Lung (tissue), 17 donors: ENCODE measurements at places on chromosomes 5 and 9. TPM values are rescaled to one million over a fixed set of nuclear protein-coding genes. Genes with fewer than 3 reads are reported as not detected.

DNA sequence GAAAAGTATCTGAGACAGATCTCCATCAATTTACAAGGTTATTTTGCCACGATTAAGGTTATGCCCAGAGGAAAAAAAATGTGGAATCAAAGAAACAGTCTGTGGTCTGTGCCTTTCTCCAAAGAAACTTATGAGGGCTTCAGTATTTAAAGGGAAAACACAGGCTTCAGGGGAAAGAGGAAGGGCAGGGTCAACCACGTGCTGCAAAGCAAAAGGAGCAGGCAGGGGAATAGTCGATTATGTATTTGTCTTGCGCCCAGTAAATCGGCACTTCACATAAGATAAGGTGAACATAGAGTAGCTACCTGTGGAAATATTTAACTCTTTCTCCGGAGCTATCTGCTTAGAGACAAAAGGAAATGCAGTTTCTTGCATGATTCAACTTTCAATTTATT lies 343.7 kb downstream of the RAB3C start:
- no peak for DNase-seq

- no peak for DNase-seq
These were observed 144.0 kb upstream of the RPS23 start for GRCh38 chr5:82422001-82422740.

Gene PPP2CA
- total RNA-seq = 107 TPM

Gene NOTCH1
- total RNA-seq = 101 TPM

Gene SAP30L
- 28.5 TPM for total RNA-seq

- no peak for DNase-seq
These were observed 110.3 kb upstream of the IQGAP2 start for GRCh38 chr5:76292620-76293322.

DNA sequence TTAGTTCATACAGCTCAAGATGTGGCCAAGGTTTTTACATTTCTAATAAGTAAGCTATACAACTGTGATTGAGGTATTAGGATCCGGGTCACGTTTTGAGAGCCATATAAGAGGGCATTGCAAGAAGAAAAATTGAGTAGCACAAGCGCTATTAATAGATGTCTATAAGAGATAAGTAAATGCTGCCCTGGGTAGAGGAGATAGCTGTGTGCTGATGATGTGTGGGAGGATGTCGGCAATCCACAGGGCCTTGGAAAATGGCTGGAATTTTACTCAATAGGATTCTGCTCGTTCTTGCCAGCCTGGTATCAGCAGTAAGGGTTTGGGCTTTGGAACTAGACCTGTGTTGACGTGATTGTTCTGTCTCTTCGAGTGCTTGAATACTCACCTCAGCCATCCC lies 41.6 kb downstream of the CSF1R start:
- no peak for DNase-seq

- DNase-seq = no peak
These were observed 556.5 kb downstream of the GABRG2 start for GRCh38 chr5:162624110-162624509.

- no peak for DNase-seq
These were observed 48.0 kb upstream of the CEP78 start for GRCh38 chr9:78187763-78188484.

Gene GRXCR2
- not detected for total RNA-seq

- no peak for DNase-seq
These were observed 68.8 kb downstream of the ZNF354C start for GRCh38 chr5:179128976-179129375.

DNA sequence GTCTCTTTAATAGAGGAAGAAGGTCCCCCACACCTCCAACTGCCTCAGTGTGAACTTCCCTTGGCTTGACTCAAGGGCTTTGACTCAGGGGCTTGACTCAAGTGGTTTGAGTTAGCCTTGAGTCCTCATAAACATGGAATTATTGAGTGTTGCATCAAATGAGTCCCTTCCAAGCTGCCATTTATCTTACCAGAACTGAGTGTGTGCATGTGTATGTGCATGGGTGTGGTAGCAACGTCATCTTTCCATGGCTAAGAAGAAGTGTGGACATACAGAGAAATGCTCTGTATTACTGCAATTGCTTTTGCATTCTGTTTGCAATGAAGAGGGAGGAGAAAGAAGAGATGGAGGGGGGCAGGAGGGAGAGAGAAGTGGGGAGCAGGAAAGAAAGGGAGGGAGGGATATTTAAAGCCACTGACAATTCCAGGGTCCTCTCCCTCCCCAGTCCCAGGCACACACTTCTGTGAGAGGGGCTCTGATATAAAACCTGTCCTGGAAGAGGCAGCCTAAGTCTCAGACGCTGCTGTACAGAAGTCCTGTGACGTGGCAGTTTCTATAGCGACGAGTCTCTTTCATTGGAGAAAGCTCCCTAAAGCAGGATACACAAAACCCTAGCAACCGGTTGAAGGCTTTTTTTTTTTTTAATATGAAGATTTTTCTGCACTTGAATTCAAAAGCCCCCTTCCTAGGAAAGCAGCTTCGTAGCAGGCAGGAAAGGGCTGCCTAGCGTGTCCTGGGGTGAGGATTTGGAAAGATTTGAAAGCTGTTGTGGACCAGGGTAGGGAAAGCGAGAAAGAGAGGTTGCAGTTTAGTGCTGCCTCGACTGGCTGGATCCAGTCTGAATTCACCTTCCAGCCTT lies 93.3 kb upstream of the MAP1B start:
- peak; percentile 86 for DNase-seq

Gene PAPPA
- total RNA-seq = 4.6 TPM

DNA sequence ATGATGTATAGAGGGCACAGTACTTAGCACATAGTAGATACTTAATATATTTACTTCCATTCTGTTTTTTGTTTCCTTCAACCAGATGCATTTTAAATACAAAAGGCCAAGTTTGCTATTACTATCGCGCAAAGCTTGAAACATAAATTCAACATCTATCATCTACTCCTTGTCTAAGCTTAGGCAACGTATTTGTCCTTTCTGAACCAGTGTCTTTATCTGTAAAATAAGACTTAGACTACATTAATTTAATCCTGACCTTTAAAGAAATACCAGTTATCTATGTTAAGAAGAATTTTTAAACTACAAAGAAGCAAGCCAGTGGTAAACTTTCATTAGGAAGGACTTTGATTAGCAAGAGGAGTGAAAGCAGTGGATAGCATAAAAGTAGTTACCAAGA lies 173.0 kb downstream of the WDR70 start:
- DNase-seq = no peak

Gene SELENOP
- total RNA-seq = 756 TPM

DNA sequence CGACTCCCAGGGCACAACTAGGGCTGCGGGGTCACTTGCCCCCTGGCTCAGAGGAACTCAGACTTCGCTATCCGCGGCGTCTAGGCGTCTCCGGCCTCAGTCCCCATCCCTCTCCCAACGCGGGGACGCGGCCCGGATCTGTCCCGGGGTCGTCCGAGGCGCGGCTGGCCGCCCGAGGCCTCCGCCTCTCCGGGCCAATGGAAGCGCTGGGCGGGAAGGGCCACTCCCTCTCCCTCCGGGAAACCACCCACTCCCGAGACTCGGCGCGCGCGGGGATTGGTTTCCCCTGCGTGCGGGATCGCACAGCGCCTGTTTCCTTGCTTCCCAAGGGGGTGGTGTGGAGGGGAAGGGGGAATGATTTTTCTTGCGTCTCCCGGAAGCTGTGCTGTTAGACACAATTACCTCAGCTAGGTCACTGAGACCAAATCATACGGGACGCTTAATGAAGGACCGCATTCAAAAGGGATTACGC lies 38.3 kb downstream of the NR2F1 start:
- DNase-seq = peak; percentile 96

- peak; percentile 71 for DNase-seq
These were observed 90.2 kb downstream of the HACD4 start for GRCh38 chr9:20941174-20941690.

DNA sequence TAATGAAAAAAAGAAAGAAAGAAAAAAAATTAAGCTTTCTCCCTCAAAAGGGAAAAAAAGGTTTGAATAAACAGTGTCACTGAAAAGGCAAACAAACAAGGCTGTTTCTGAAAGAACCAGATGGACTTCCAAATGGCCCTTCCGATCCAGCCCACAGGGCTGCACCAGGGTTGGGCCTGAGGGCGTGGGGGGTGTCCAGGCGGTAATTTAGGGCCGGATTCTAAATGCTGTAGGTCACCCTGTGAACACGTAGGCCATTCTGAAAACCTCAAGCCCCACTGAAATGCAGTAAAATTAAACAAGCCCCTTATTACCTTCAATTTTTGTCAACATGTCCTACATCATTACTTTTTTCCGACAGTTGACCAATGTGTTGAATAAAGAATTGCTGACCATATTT lies 132.1 kb downstream of the HSD17B3 start:
- peak; percentile 83 for DNase-seq

GRCh38 chr5:154900066-154900465 lies 37.9 kb downstream of the GEMIN5 start:
- no peak for DNase-seq

GRCh38 chr9:131277910-131278701 lies 1.8 kb upstream of the FAM78A start:
- peak; percentile 88 for DNase-seq

DNA sequence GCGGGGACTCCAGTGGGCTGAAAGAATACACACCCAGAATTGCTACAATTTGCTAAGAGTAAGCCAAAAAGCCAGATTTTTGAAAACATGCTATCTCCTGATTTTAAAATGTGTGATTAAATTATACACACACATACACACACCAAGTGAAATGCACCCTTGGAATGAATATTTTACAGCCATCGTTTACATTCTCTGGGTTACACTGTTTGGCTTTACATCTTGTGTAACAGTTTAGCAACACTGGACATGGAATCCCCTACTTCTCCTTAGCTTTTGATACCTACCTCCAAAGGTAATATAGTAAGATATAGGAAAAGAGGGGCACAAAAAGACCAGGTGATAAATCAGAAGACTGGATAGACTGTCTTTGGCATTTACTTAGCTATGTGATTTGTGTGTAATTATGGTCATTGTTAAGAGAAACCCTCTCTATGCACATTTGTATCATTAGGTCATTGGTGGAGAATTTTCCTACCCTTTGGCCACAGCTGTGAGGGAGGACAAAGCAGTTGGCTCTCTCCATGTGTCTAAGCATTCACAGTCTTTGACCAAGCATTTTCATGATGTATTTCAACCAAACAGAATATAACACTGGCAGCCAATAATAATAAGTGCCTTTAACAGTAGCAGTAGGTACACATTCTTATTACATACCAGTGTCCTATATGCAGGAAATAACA lies 7.6 kb downstream of the SVEP1 start:
- no peak for DNase-seq

- no peak for DNase-seq
These were observed 164.3 kb downstream of the MTRR start for GRCh38 chr5:8033261-8033660.

- DNase-seq = no peak
These were observed 534 bp upstream of the SAPCD2 start for GRCh38 chr9:137070906-137071275.

- DNase-seq = peak; percentile 39
These were observed at the start of gene PCDHB15 for GRCh38 chr5:141245250-141245717. Gene PCDHB15 (plus strand): TSS chr5:141245395. CDS start chr5:141245579, 184 bp downstream.

Gene SLC9A3
- 3.8 TPM for total RNA-seq

Gene PCDHGA11
- 3.8 TPM for total RNA-seq

- DNase-seq = no peak
These were observed 21.7 kb downstream of the C9orf152 start for GRCh38 chr9:110186254-110186653.

GRCh38 chr5:7565559-7565958 lies 169.6 kb downstream of the ADCY2 start:
- no peak for DNase-seq

Gene ZDHHC11
- 31.3 TPM for total RNA-seq

Gene ZNF618
- total RNA-seq = 16.3 TPM

Gene SNX30
- total RNA-seq = 63.1 TPM

GRCh38 chr5:170648541-170648940 lies 135.0 kb upstream of the GABRP start:
- no peak for DNase-seq

Gene EMB
- 18.9 TPM for total RNA-seq

Gene DMGDH
- total RNA-seq = 2.6 TPM

DNA sequence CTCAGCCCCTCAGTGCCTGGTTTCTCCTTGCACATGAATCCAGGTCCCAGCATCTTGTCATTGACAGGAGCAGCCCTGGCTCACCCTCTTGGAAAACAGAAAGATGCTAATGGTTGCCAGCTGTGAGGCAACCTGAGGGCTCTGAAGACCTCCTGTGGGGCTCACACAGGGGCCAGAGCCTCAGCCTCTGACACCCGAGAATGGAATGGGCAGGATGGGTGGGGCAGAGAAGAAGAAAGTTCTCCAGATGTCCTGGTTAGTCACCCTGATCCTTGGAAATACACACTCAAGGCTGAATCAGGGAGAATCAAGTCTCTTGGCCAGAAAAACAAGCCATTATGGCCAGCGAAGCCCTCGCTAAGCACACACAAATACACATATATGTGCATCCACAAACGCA lies 32.3 kb upstream of the SPATA31E1 start:
- no peak for DNase-seq

- DNase-seq = no peak
These were observed 18.8 kb upstream of the CATSPER3 start for GRCh38 chr5:134948911-134949310.

GRCh38 chr5:135486131-135487036 lies 34.2 kb upstream of the TIFAB start:
- no peak for DNase-seq

DNA sequence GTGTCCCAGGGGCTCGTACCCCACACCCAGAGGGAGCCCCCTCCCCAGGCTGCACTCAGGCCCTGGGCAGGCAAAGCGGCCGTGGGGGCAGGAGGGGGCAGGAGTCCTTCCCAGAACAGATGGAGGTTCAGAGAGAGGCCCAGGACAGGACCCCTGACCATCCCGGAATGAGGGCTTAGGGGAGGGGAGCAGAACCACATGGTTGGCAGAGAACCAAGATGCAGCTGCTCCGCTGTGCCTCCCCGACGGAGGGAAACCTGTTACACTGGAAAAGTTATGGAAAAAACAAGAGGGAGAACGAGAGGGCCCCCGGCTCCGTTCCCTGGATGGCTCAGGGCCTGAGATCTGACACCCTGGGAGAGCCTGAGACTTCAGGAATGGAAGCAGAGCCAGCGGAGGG lies 22.7 kb downstream of the SLC12A7 start:
- DNase-seq = no peak

GRCh38 chr5:107618242-107618641 lies 52.5 kb downstream of the EFNA5 start:
- no peak for DNase-seq

Gene KIF4B
- total RNA-seq = not detected

DNA sequence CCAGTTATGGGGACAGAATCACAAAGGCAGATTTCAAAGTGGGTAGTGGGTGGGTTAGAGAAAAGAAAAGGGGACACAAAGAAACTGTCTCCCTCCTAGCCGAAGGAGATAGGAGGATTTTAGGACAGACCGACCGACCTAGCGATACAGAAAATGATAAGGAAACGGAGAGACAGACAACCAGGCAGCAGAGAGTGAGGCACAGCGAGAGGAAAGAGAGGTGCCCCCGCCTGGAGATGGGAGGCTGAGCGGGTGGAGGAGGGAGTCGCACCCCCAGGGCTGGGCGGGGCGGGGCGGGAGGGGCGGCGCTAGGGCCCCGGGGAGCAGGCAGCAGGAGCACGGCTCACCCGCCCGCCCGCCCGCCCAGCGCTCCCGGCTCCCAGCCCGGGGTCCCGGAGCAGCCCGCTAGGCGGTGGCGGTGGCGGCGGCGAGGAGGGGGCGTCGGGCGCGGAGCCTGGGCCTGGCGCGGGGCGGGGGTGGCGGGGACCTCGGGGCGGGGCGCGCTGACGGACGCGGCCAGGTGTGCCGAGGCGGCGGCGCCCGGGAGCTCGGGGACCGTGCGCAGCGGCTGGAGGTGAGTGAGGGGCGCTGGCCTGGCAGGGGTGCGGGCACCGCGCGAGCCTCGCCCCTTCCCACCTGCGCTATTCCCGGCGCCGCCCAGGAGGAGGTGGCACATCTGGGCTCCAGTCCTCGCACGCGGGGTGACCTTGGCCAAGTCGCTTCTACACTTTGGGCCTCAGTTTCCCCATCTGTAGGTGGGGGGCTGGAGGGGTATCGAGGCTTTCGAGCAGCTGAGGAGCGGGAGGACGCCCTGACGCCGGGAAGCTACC lies 15.9 kb upstream of the SYNPO start:
- DNase-seq = peak; percentile 58
